ENCODE measurements at places on chromosomes 11 and 22.
A peak's percentile ranks its signal among the peaks of the same experiment; 100 is the strongest.

DNA sequence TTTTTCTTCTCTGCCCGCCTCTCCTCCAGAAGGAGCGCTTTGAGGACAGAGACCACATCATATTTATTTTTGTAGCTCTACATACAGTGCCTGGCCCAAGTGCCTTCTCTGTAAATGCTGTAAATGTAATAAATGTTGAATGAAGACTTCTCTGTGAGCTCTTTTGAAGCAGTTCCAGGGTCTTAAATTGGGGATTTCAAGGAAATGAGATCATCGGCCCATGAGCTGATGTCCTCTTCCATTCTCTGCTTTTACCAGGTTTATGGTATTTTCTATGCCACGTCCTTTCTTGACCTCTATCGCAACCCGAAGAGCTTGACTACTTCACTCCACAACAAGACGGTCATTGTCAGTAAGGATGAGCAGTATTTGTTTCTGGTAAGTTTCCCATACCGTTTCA, 165.7 kb upstream of the SORL1-AS1 start:
- no peak for DNase-seq

DNA sequence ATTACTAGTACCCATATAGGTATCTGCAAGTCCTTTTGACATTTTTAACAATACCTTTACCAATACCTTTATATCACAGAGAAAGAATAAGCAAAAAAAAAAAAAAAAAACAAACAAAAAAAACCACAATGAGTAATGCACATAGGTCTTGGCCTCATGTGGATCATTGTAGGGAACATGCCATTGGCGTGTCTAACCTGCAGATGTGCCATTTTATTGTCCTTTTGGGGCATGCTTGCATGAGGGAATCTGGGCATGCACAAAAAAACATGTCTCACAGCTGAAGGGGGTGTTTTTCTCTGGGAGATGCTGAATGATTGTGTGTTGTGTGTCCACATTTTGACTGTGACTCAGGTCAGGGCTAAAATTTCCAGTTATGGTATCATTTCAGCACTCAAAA, 361.6 kb downstream of the GUCY1A2 start:
- no peak for DNase-seq

GRCh38 chr22:41780746-41781505, 19.6 kb upstream of the CCDC134 start:
- peak; percentile 38 for DNase-seq

GRCh38 chr22:20656902-20657836, 116.7 kb upstream of the SERPIND1 start:
- DNase-seq, result no peak

- no peak for DNase-seq
Observed at GRCh38 chr22:19358195-19358594, 66.7 kb upstream of the CLTCL1 start.

DNA sequence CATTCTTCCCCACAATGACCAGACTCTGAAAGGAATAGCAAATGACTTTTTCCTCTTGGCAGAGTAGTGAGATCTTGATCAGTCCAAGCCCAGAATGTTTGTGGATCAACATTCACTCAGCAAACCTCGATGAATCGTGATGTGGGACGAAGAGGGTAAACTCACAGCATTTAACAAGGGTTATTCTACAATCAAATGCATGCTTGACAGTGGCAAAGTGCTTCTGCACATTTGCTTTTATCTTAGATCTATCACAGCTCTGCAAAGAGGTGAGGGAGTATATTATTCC, 31.8 kb downstream of the TMPRSS5 start:
- no peak for DNase-seq

DNA sequence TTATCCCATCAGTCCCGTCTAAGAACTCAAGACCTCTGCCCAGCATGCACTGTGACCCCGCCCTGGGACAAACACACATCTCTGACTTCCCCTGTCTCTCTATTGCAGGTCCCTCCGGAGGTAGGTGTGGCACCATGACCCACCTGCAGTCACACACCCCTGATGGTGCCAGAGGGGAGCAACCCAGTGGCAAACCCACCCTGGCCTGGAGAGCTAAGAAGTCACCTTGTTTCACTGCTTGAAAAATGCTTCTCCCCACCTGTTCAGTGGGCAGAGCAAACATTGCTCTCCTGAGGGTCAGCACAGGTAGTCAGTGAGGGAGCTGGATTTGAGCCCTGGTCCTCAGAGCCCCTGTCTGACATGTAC, 23.9 kb downstream of the CAPN1 start:
- no peak for DNase-seq

GRCh38 chr11:33290319-33290718, 33.1 kb downstream of the HIPK3 start:
- DNase-seq, result no peak

GRCh38 chr11:28466506-28466905, 358.3 kb downstream of the METTL15 start:
- no peak for DNase-seq

GRCh38 chr11:116505298-116506262, 267.2 kb downstream of the BUD13 start:
- no peak for DNase-seq

GRCh38 chr22:17339095-17339693, 30.1 kb upstream of the CECR2 start:
- DNase-seq, result no peak

DNA sequence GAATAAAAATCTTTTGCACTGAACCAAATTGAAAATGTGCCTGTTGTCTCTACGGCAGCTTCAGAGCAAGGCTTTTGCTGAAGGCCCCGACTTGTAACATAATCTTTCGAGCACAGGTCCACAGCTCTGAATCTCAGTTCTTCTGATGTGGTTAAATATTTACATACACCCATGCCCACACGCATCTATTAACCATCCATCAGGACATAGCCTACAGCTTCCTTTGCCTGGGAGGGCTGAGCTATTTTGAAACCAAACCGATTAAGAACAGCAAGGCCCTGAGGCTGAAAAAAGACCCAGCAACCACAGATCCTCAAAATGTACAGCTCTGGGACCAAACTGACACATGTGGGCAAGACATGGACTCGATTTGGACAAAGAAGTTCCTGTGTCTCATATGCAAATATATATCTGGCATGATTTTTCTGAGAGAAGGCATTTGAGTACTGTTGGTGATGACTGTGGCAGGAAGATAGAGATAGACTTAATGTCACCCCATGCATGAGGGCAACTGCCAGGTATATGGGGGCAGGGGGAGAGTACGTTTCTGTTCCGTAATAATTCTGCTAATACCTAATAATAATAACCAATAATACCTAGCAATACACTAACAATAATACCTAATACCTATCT, 322.7 kb upstream of the PLET1 start:
- DNase-seq, result no peak

DNA sequence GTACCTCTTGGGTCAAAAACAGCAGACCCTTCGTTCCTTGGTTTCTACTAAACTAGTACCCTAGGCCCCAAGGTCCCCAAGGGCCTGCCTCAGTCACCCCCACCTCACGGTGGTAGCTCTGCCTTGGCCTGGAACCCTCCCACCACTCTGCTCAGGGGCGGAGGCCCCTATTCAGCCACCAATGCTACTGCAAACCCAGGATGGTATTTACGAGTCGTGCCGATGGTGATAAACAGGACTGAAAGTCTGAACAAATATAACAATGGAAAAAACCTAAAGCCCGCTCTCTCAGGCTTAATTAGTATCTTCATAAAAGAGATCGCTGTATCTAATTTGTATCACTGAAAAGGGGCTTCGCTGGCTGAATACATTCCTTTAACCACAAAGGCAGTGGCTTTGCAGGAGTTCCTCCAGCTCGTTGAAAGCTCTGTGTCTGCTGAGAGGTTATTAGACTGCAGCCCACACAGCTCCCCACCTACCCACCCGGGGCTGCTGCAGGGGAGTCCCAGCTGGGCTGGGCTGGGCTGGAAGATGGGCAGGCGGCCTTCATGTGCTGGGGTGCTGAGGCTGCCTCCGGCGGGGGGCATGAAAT, 15.2 kb downstream of the SHISAL1 start:
- no peak for DNase-seq

- no peak for DNase-seq
Observed at GRCh38 chr11:20926799-20927540, 257.6 kb downstream of the NELL1 start.

GRCh38 chr11:84714316-84714780, 912.8 kb downstream of the DLG2 start:
- DNase-seq, result peak; percentile 91

DNA sequence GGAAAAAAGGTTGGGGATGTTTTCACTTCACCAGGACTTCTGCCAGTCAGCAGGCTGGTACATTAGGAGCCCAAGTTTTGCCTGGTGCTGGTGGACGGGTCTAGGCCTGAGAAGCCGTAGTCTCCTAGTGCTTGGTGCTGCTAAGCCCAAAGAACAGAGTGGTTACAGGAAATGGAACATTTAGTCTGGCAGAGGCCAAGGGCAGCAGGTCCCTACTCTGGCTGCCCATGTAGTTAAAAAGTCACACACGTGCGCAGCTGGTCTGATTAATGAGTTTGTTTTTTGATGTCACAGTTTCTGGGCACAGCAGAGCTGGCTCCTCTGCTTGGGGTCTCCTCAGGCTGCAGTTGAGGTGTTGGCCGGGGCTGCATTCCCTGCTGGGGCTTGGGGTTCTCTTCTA, 20.6 kb downstream of the BCR start:
- no peak for DNase-seq

- DNase-seq, result no peak
Observed at GRCh38 chr11:40286137-40286536, 1173.3 kb downstream of the LRRC4C start.

- DNase-seq, result no peak
Observed at GRCh38 chr11:129702410-129703398, 112.9 kb upstream of the TMEM45B start.

DNA sequence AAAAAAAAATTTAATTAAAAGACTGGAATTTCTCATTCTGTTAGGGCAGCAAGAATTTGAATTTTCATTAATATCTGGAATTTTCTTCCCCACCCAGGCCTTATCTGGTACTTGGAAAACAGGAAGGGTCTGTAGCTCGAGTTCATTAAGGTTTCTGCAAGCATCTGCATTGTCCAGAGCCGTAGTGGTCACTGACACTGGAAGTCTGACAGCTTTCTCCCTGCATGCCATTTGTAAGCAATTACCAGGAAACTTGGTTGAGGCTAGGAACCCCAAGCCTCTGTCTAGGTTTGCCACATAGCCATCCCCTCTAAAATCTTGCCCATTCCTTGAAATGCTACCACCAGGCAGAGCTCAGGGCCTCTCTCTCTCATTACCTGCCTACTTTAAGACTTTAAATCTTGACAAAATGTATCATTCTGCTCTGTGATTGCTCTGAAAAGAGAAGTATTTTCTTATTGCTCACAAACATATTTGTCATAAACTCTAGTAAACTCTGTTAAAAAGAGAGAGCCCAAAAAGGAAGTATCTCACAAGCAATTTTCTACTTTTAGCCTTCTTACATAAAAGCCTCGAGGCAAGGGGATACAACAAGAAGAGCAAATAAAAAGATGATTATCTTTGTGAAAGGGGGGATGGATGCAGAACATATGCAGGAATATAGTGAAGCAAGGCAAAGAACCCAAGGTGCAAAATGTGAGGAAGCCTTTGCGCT, 5.5 kb upstream of the PGM2L1 start:
- DNase-seq, result no peak

GRCh38 chr11:18748766-18749365, 22.9 kb upstream of the IGSF22 start:
- DNase-seq, result no peak

GRCh38 chr11:2436521-2437031, 7.7 kb downstream of the TRPM5 start:
- no peak for DNase-seq

DNA sequence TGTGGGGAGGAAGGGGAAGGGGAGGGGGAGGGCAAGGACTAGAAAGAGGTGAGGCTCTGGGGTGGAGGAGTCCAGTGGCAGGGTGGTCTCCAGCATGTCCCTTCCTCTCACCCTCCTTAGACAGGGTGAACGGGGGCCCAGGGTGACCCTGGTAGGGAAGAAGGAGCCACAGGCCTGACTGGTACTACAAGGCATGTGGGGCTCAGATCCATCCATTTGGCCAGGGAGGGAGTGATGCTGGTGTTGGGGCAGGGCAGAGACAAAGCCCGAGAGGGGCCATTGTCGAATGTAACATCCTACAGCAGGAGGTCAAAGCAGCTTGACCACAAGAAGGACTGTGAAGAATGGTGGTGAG, 69.0 kb upstream of the SHISAL1 start:
- DNase-seq, result no peak

DNA sequence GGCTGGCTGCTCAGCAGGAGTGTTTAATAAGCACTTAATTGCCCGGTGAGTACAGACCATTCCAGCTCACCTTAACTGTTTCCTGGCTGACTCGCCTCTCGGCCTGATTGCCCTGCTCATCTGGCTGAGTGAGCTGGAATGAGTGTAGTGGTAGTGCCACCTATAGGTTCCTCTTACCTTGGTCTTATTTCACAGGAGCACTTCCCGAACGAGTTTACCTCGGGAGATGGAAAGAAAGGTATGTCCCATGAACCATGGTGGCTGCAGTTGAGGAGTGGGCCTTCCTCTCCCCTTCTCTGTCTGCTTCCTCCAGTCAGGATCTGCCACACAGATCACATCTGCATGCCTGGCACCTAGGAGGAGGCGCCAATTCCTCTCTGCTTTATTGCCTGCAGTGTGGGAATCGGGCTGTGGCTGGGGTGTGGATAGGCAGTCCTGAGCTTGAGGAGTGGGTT, 26.7 kb downstream of the UPB1 start:
- peak; percentile 91 for DNase-seq

GRCh38 chr22:20305894-20306645, 13.8 kb downstream of the DGCR6L start:
- DNase-seq, result no peak

DNA sequence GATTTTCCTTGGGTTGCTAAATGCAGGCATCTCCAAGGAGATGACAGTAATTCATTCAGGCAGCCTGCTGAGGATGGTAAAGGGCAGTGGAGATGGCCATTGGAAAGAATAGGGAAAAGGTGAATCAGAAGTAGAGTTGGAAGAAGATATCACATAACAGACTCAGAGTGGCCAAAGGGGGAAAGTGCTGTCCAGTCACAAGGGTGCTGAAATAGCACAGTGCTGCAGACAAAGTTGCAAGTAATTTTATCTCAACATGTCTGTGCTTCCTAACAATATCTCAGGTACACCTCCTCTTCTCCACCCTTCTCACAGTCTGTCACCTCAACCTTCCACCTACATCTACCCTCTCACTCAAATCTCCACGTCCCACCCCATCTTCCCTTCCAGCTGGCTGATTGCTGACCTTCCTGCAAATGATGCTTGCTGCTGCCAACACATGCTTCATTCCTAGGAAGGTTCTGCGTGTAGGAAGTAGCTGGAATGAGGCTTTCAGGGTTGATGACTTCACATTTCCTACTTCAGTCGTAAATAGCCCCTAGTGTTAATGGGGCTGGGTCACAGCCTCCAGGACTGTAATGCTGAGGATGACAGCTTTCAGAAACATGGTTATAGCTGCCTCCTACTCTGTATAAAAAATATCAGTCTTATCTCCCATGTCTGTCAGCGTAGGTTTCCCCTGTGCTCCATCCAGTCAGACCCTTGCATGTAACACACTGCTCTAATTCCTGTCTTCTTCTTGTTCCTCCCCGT, 123.9 kb downstream of the CTNND1 start:
- peak; percentile 65 for DNase-seq

GRCh38 chr11:35165423-35166368, 26.7 kb downstream of the CD44 start:
- no peak for DNase-seq

GRCh38 chr11:73308961-73309919, 1.2 kb downstream of the ARHGEF17 start:
- DNase-seq, result peak; percentile 96

GRCh38 chr22:49322231-49322630, 505.4 kb downstream of the BRD1 start:
- no peak for DNase-seq

All from GM23338 (cell line).